ENCODE measurements at places on chromosomes 2 and 18.

DNA sequence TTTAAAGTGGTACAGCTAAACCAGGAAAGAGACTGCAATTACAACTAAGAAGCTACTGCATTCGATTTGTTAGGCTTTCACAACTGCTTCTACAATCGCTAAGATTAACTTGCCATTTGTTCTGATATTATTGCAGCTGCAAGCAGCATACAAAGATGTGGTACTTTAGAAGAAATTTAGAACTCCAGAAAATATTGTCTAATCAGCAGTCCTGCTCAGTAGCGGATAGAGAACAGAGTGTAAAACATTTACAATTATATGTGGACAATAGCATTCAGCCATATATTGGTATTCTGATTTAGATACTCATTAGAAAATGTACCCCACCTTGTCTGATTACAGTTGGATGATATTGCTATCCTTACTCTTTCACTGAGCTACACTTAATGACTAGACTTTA is 265.3 kb downstream of the DCC start:
- no peak for DNase-seq

DNA sequence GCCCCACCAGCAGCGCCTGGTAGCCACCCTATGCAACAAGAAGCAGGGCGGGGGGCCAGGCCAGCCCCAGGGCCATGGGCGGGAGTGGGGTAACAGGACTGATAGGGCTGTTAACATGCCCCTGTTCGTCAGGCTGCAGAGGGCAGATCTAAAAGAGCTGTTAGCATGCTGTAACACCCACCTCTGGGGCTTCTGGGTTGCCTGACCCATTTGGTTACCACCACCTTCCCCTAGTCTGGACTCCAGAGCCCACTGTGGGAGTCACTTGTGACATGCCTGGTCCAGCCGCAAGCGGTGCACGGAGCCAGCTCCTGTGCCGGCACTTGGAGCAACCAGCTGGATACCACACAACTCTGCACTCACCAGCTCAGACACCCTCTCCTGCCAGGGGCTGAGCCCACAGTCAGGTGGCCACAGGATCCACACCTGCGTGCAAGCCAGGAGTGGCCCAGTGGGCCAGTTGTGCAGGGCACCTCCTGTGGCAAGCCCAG is 2.1 kb downstream of the METTL8 start:
- no peak for DNase-seq

GRCh38 chr2:65453916-65454315 is 21.5 kb upstream of the SPRED2 start:
- DNase-seq: no peak

DNA sequence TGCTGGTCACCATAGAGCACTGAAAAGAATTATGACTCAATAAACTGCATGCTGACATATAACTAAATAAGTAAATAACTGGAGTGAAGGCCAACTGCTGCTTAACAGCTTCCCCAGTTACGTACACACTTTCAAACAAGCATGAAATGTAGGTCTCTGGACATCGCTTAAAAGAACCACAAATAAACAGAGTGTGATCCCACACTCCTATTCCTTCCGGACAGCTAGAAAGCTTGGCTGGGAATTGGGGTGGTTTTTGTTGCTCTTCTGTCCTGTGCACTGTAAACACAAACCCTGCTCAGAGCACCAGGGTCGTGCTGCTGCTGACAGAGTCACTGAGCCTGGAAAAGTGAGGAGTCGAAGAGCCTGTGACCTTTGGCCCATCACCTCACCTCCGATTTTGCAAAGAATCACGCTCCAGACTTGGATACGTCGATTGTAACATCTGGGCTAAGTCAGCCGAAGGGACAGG is 162.7 kb upstream of the NT5C1B start:
- DNase-seq: no peak

GRCh38 chr2:235551965-235552364 is 58.1 kb downstream of the AGAP1 start:
- DNase-seq: no peak

- DNase-seq: no peak
These were observed 52.3 kb upstream of the ST8SIA5 start for GRCh38 chr18:46809145-46809544.
